ENCODE measurements at places on chromosomes 5 and 9.

GRCh38 chr5:127231118-127231517 is 59.5 kb upstream of the MEGF10 start:
- H3K27me3 ChIP-seq, result no peaks in the 10 kb centered on the region
- no peak overlapping the region for H3K27ac ChIP-seq
- H3K4me3 ChIP-seq, result no peak overlapping the region
- no peak for DNase-seq
- H3K36me3 ChIP-seq, result peaks cover 10% of the 10 kb centered on the region

DNA sequence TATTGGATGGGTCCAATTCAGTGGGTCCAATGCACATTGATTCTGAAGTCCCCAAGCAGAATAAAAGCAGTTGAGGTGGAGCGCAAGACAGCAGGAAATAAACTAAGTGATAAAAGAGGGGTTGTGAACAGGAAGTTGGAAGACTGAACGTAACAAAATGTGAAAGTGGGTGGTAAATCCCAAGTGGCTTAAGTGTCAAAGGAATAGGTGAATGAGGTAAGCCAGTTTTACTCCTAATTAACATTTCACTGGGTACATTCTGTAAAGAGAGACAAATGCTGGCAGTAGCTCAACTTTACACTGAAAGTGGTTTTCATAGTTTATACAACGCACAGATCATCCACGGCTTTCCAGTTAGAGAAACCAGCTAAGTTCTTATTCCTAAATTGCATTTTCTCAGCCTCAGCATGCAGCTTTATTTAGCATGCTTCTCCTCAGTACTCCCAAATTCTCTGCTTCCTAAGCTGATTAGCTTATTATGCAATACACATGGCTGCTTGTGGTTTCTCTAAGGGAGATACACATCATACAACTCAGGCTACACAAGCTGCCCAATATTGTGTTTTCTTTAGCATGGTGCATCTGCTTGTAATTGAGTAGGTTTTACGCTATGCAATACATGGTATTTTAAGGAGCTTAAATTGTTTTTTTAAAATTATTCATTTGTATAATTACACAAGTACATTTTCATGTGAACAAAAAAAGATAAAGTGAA is 34.2 kb upstream of the HSD17B4 start:
- H3K4me1 ChIP-seq, result peaks cover 11% of the 10 kb centered on the region
- no peak overlapping the region for H3K27ac ChIP-seq
- H3K4me3 ChIP-seq, result peak overlapping the region; percentile 7
- peaks cover 21% of the 10 kb centered on the region for H3K27me3 ChIP-seq
- peaks cover 6% of the 10 kb centered on the region for H3K36me3 ChIP-seq

- DNase-seq, result no peak
- H3K27ac ChIP-seq, result no peak overlapping the region
- H3K4me3 ChIP-seq, result no peak overlapping the region
- no peaks in the 10 kb centered on the region for H3K27me3 ChIP-seq
These were observed 549.4 kb downstream of the LRRC70 start for GRCh38 chr5:63128018-63128417.

- DNase-seq, result no peak
- H3K36me3 ChIP-seq, result peaks cover 5% of the 10 kb centered on the region
- H3K27ac ChIP-seq, result no peak overlapping the region
- H3K4me3 ChIP-seq, result no peak overlapping the region
- H3K27me3 ChIP-seq, result peaks cover 48% of the 10 kb centered on the region
These were observed 64.5 kb downstream of the MAMDC2 start for GRCh38 chr9:70108181-70108580.
